Muscle of leg (tissue), 16 donors: ENCODE measurements at places on chromosomes 1 and 21. TPM values are rescaled to one million over a fixed set of nuclear protein-coding genes. Genes with fewer than 3 reads are reported as not detected.

DNA sequence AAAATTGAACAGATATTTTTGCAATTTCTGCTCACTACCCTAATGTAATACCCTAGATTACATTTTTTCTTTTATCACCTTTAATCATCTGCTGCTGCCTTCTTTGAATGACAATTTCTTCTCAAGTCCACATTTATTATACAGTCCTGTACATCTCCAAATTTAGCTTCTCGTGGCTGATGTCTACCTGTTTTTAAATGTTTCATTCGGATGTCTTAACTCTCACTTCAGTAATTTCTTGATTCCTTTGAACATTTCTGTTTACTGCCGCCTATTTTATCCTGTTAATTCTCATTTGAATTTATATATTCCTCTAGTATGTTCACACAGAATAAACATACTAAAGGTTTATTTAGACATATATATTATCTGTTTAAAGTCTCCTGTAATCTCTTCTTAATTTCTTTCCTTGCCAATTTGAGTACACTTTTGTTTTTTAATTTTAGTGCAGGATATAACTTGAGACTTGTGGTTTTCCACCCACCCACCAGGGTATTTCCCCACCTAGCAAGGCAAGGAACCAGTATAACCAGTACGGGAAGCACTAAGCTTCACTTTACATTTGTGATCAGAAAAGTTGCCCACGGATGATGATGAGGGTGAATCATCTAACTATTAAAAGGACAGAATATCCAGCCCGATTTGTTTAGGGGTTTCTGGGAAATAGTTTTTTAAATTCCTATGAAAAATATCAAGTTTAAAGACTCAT, 12.7 kb downstream of the INSL5 start:
- no peaks in the 10 kb centered on the region for H3K27me3 ChIP-seq
- no peaks in the 10 kb centered on the region for H3K36me3 ChIP-seq
- H3K4me3 ChIP-seq, result no peak overlapping the region
- H3K27ac ChIP-seq, result no peak overlapping the region

- no peak for DNase-seq
- H3K27ac ChIP-seq, result no peak overlapping the region
- no peaks in the 10 kb centered on the region for H3K27me3 ChIP-seq
These were observed 27.1 kb upstream of the KCNK2 start for GRCh38 chr1:215055281-215055935.

GRCh38 chr1:29855561-29856160, 619.3 kb downstream of the PTPRU start:
- H3K27me3 ChIP-seq, result peaks cover 11% of the 10 kb centered on the region
- no peak for DNase-seq

DNA sequence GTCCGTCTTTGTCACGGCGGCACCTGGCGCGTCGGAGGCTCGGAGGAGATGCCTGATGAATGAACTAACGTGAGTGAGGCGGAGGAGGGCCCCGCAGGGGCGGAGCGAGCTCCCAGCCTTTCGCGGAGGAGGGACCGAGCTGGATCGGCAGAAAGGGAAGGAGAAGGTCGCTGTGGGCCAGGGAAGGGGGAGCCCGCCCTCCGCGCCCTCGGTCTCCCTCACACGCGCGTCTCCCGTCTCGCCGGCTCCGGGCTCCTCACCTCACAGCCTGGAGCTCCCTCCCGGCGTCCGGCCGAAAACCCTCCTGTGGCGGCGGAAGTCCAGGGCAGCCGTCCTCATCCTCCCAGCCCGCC, 519 bp downstream of the ZNF496 start:
- H3K36me3 ChIP-seq, result peaks cover 46% of the 10 kb centered on the region
- no peaks in the 10 kb centered on the region for H3K27me3 ChIP-seq
- peak overlapping the region; percentile 98 for H3K4me3 ChIP-seq
- H3K4me1 ChIP-seq, result peaks cover 42% of the 10 kb centered on the region
- DNase-seq, result peak; percentile 91

DNA sequence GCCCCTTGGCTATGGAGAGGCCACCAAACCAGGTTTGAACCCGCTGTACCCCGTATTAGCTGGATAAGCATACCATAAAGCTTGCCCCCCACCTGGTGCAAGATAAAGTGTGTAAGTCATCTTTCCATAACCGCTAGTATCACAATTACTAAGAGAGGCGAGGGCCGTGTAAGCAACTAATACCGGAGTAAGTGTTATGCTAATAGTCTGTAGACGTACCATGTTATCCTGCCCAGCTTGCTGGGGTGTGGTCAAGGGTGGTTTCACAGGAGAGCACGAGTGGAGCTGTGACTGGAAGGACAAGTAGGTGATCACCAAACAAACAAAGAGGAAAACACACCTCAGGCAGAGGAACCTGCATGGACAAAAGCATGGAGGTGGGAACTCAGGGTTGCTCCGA, 3.6 kb upstream of the TNFRSF1B start:
- H3K27ac ChIP-seq, result no peak overlapping the region
- peaks cover 31% of the 10 kb centered on the region for H3K4me1 ChIP-seq
- no peak overlapping the region for H3K4me3 ChIP-seq
- peaks cover 19% of the 10 kb centered on the region for H3K27me3 ChIP-seq

DNA sequence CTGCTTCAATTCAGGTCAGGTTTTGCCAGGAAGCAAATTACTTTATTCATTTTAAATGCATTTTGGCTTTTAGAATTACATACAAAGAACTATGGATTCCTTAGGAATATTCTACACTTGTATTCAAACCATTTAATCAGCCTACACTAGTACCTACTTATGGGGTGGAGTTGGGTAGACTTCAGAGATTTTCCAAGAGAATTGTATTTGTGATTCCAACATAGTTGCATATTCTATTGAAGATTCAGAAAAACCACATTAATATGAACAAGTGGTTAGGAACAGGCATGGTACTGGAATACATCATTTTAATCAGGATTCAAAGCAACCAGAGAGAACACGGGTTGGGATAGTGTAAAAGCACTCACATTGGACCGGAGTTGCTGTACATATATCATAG, 33.4 kb downstream of the LUZP1 start:
- no peaks in the 10 kb centered on the region for H3K27me3 ChIP-seq
- H3K4me3 ChIP-seq, result no peak overlapping the region
- no peaks in the 10 kb centered on the region for H3K4me1 ChIP-seq

GRCh38 chr1:234687011-234687410, 77.0 kb upstream of the IRF2BP2 start:
- H3K36me3 ChIP-seq, result no peaks in the 10 kb centered on the region
- no peak overlapping the region for H3K27ac ChIP-seq
- no peak overlapping the region for H3K4me3 ChIP-seq

GRCh38 chr1:108016451-108016920, 51.5 kb upstream of the VAV3 start:
- H3K27ac ChIP-seq, result no peak overlapping the region
- DNase-seq, result no peak
- H3K4me3 ChIP-seq, result no peak overlapping the region
- no peaks in the 10 kb centered on the region for H3K4me1 ChIP-seq

DNA sequence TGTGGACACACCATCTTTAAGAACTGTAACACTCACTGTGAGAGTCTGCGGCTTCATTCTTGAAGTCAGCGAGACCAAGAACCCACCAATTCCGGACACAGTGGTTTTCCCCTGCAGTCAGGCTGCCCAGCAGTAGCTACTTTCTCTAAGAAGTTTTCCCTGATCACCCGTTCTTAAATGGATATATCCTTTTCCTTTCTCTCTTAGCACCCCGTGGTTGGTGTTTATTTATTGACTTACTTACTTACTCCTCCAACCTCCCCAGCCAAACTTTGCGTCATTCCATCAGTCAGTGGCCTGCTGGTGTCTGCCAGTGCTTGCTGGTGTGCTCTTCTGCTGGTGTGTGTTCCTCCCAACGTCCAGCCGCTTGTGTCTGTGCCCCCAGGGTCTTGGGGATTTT, 264.8 kb downstream of the GPR52 start:
- no peak overlapping the region for H3K27ac ChIP-seq
- H3K36me3 ChIP-seq, result no peaks in the 10 kb centered on the region
- no peaks in the 10 kb centered on the region for H3K4me1 ChIP-seq
- DNase-seq, result no peak
- no peak overlapping the region for H3K4me3 ChIP-seq

DNA sequence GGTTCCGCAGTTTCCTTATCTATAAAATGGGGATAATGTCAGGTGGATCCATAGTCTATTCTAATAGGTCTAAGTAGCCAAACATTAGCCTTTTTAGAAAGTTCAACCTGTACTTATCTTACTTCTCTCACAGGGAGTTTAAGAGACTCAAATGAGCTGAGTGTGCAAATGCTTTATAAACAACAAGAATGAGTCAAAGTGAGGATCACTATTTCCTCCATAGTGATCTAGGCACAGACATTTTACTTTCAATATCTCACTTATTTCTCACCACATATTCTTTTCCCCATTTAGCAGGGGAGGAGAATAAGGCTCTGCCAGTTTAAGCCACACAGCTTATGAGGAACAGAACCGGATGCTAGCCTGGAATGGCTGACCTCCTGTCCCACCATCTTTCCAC, 92.1 kb upstream of the LMO4 start:
- DNase-seq, result no peak
- H3K4me3 ChIP-seq, result no peak overlapping the region
- H3K4me1 ChIP-seq, result no peaks in the 10 kb centered on the region
- H3K27me3 ChIP-seq, result no peaks in the 10 kb centered on the region

DNA sequence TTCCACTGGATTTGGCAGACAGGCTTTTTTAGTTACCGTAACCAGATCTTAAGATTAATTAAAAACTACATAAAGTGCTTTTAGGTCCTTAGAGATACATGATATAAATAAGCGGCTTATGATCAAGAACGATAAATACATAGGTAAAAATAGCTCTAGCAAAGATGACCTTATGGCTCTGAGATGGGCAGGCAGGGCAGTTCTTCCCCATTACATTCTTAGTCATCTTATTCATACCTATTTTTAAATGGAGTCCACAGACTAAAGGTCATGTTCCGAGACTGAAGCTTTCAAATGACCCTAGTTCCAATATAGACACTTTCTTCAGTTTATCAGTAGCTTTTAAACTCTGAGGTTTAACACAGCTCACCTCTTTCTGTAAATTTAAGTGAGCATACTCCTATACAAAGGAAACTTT, 4.3 kb downstream of the MCL1 start:
- H3K27ac ChIP-seq, result peak overlapping the region; percentile 100
- peaks cover 63% of the 10 kb centered on the region for H3K36me3 ChIP-seq
- H3K4me3 ChIP-seq, result peak overlapping the region; percentile 98
- H3K27me3 ChIP-seq, result no peaks in the 10 kb centered on the region
- peaks cover 31% of the 10 kb centered on the region for H3K4me1 ChIP-seq

- H3K4me3 ChIP-seq, result peak within 1 kb of the TSS; percentile 97
- H3K27me3 ChIP-seq, result peaks cover 4% of the 10 kb centered on the region
- H3K36me3 ChIP-seq, result no peaks in the 10 kb centered on the region
- peak within 1 kb of the TSS; percentile 92 for H3K27ac ChIP-seq
These were observed at the start of gene C1orf21 for GRCh38 chr1:184386312-184387068. C1orf21 (plus strand) TSS chr1:184387029; CDS start chr1:184477510, 90,481 bp downstream.

GRCh38 chr1:186050360-186050759, 316.2 kb downstream of the HMCN1 start:
- no peak for DNase-seq
- H3K4me1 ChIP-seq, result no peaks in the 10 kb centered on the region
- no peaks in the 10 kb centered on the region for H3K36me3 ChIP-seq

DNA sequence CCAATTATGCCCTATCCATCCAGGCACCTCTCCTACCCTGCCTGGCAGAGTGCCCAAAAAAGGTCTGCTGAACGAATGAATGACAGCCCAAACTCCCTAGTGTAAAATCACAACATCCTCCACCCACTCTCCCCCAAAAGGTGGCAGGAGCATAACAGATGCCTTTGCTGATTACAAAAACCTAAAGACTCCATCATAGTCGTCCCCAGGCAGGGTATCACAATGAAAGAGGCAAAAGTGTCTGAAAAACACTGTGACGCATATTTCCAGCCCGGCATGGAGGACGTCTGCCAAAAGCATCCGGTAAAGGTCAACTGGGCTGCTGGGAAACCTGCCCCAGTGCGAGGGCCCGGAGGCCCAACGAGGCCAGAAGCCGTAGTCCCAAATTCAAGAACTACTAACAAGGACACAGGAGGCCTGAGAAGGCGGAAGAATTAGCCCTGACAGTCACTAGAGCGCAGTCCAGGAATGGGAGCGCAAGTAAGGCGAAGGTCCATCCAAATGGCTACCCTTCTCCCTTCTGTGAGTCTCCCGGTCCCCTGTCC, 576 bp downstream of the SMIM12 start:
- H3K4me1 ChIP-seq, result peaks cover 14% of the 10 kb centered on the region
- peaks cover under 1% of the 10 kb centered on the region for H3K27me3 ChIP-seq
- peaks cover 14% of the 10 kb centered on the region for H3K36me3 ChIP-seq

DNA sequence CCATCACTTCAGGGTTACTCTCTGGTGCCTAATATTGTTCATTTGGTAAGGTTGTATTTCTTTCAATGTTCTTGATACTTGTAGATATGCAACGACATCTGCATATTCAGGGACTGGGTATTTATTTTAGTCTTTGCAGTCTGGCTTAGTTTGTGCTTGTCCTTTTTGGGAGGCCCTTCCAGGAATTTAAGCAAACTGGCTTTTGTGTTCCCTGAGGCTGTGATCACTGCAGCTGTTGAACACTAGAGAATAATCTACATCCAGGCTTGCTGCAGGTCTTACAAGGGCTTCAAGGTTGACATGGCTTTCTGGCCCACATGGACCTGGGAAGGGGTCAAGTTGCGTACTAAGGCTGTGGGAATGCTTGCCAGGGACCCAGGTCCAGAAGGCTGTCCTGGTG, 72.1 kb downstream of the CCDC18 start:
- no peak overlapping the region for H3K4me3 ChIP-seq
- H3K4me1 ChIP-seq, result no peaks in the 10 kb centered on the region
- no peak overlapping the region for H3K27ac ChIP-seq

DNA sequence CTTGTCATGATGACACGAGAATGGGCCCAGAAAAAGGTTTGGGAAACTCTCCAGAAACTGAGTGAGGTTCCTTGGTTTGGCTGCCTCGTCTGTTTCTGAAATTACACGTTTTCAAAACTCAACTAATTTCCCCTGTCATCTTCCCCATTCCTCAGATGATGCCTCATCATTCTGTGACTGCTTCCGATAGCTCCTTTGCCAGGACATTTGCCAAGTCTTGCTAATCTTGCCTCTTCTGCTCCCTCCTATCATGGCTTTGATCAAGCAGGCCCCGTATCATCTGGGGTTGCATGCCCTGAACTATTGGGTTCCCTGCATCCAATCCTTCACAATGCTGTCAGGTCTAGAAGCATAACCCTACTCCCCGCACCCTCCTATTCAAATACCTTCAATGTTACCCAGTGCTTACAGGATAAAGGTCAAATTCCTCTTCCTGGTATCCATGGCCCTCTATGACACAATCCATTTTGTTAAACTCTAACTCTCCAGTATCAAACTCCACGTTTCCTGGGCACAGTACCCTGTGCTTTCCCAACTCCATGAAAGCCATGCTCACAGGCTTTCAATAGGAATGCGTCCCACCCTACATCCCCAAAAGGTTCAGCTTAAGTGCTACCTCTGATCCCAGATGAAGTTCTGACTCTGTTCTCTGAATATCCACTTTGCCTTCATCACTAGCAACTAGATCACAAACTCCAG, 22.2 kb upstream of the TMEM200B start:
- no peaks in the 10 kb centered on the region for H3K4me1 ChIP-seq
- DNase-seq, result no peak
- H3K36me3 ChIP-seq, result peaks cover 49% of the 10 kb centered on the region
- no peaks in the 10 kb centered on the region for H3K27me3 ChIP-seq
- no peak overlapping the region for H3K27ac ChIP-seq
- no peak overlapping the region for H3K4me3 ChIP-seq

The CYP4A22 gene
- not detected for total RNA-seq

The C1orf94 gene
- total RNA-seq, result not detected

The NR5A2 gene
- 3.7 TPM for total RNA-seq
